ENCODE measurements at places on chromosomes 2 and 18. TPM values are rescaled to one million over a fixed set of nuclear protein-coding genes. Genes with fewer than 3 reads are reported as not detected.

GRCh38 chr18:21081426-21081825 lies 30.2 kb downstream of the ROCK1 start:
- no peak for DNase-seq

- DNase-seq = no peak
These were observed 20.6 kb downstream of the TRIB2 start for GRCh38 chr2:12737297-12737696.

GRCh38 chr2:53407363-53408080 lies 360.1 kb upstream of the CHAC2 start:
- no peak for DNase-seq

DNA sequence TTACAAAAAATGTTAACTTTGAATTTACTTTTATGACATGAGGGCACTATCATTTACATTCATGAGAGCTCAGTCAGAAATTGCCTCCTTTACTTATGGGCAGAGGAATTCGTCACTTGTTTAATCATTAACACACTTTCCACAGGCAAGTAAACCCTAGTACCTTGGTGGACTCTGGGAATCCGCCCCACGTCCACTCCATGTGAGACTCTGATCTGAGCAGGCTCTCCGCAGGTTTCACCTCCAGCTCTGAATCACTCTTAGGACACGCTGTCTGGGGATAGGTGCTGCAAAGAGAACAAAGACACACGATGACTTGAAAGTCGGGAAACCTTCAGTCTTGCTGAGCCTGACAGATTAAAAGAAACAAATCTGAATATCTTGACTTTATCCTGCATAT lies 73.6 kb downstream of the LPIN2 start:
- DNase-seq = no peak

DNA sequence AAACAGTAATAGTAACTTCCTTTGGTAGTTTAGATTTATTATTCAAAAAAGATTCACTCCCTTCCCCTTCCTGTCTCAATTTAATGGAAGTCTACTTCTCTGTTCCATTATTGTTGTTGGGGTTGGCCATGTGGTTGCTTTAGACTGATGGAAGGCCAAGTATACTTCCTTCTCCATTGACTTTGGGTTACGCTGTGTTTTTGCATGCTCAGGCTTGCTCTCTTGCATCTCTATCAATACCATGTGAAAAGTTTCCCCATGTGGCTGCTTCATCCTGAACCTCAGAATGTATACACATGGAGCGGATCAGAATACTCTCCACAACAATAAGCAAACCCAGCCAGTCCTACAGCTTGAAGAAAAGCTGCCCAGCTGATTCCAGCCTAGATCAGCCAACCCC lies 20.3 kb downstream of the CFAP210 start:
- no peak for DNase-seq

GRCh38 chr2:24898122-24899109 lies 21.6 kb downstream of the ADCY3 start:
- no peak for DNase-seq

The FZD7 gene
- 1.5 TPM for total RNA-seq

DNA sequence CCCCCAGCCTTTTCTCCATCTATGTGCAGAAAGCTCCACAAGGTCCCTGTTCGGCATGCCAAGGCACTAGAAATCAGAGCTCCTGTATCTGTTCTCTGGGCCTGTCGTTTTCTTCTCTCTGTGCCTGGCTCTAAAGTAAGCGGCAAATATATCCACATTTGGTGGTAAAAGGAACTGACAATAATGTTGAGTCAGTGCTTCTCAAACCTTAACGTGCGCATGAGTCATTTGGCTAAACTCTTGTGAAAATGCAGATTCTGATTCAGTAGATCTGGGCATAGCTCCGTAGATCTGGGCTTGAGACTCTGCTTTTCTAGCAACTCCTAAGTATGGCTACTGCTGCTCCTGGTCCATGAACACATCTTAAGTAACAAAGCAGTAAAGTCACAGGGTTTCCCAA lies 16.5 kb upstream of the ACSL3 start:
- no peak for DNase-seq

DNA sequence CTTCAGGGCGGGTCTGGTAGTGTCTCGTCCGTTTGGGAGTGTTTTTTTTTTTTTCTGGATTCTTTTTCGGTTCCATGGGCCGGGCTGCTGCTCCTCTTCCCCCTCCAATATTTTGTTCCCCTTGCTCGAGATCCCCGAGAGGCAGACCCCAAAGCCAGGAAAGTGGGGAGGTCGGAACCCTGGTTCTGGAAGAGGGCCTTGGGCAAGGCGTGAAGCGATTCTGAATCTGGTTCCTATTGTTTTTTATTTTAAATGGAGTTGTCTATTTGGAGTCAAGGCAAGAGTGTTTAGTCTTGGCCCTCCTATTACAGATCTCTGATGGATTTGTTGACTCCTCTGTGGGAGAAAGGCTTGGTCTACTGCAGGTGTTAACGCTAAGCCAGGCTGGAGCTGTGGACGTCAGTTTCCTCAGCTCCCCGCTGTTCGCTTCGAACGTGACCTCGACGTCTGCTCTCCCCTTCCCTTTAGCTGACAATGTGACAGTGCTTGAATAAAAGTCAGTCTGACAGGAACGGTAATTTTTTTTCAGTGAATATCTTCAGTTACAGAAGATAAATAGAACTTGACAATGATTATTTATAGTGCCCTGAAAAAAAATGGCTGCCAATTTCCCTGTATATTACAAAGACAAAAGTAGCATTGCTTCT lies 683 bp upstream of the DNAJC27 start:
- DNase-seq = peak; percentile 41

- DNase-seq = no peak
These were observed 34.5 kb upstream of the FOSL2 start for GRCh38 chr2:28357948-28358667.

GRCh38 chr2:10277293-10278028 lies 25.2 kb upstream of the HPCAL1 start:
- no peak for DNase-seq

- no peak for DNase-seq
These were observed 43.9 kb downstream of the RTN4 start for GRCh38 chr2:55006306-55006705.

- DNase-seq = no peak
These were observed 30.2 kb upstream of the CABYR start for GRCh38 chr18:24108641-24109040.

The STK16 gene
- 30.6 TPM for total RNA-seq

DNA sequence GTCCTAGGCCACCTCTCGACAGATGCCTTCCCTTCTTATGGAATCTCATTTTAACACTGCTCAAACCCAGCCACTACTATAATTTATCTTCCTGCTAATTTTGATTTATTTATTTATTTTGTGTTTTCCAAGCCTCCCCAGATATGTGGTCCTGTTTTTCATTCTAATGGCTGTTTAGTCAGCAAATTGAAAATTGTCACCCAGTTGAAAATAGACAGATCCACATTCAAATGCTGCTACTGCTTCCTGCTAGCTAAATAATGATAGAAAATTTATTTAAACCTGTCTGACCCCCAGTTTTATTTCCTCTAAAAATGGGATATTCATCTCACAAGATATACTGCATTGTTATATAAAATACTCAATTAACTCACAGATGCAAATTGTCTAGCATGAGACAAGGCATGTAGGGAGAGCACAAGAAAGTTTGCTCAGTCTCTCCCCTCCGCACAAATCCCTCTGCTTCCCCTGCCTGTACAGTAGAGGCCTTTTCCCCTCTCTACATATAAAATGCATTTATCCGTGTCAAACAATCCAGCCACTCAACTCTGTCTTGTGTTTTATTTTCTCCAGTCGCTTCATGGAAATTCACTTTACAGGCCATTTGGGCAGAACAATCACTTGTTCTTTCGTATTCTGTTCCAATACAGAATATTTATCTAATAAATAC lies 389.9 kb downstream of the SOX11 start:
- no peak for DNase-seq
